ENCODE measurements at places on chromosomes 3 and 15.

GRCh38 chr3:67781218-67781617, 126.8 kb upstream of the SUCLG2 start:
- no peak for DNase-seq

DNA sequence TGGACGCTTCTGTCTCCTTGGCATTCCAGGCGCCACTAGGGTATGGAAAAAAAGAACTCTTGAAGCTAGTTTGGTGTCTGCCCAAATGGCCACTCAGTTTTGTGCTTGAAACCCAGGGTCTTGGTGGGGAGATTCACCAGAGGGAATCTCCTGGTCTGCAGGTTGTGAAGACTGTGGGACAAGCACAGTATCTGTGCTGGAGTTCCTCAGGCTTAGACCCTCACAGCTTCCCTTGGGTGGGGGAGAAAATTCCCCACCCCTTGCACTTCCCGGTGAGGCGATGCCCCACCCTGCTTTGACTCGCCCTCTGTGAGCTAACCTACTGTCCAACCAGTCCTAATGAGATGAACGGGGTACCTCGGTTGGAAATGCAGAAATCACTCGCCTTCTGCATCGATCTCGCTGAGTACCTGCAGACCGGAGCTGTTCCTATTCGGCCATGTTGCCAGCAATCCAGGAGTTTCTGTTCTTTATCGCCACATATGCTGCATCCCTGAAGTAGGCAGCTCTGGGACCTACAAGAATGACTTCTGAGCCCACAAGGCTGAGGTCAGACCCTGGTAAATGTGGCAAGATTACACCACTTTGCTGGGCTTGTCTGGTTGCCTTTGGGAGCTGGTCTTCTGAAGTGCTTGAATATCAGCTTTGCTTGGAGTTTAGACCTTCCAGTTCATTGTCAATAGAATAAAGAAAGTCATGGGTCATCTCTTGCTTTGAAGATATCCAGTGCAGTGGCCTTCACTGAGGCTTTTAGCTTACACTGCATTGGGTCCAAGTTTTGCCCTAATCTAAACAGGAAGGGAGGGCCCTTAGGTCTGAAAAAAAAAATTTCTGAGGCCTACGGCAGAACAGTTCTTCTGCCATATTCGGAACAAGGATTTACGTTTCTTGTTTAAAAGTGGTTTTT, 51.0 kb downstream of the SLC2A2 start:
- no peak for DNase-seq

- no peak for DNase-seq
These were observed 30.9 kb upstream of the CLK3 start for GRCh38 chr15:74584779-74585178.

DNA sequence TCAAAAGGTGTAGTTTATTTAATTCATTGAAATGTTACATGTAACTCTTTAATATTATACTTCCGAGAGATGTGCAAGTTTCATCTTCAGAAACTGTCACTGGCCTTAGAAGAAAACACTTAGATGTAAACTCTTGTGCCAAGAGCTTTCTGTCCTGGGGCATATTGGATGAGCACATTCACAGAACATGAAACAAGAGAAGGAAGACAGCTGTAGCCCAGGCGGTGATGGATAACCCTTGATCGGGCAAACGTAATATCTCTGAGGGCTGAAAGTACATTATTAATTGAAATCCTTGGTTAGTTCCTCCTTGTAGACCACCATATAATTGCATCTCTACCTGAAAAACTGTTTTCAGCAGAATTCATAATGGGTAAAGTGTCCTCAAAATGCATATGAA, 67.4 kb downstream of the MECOM start:
- DNase-seq: peak; percentile 26

DNA sequence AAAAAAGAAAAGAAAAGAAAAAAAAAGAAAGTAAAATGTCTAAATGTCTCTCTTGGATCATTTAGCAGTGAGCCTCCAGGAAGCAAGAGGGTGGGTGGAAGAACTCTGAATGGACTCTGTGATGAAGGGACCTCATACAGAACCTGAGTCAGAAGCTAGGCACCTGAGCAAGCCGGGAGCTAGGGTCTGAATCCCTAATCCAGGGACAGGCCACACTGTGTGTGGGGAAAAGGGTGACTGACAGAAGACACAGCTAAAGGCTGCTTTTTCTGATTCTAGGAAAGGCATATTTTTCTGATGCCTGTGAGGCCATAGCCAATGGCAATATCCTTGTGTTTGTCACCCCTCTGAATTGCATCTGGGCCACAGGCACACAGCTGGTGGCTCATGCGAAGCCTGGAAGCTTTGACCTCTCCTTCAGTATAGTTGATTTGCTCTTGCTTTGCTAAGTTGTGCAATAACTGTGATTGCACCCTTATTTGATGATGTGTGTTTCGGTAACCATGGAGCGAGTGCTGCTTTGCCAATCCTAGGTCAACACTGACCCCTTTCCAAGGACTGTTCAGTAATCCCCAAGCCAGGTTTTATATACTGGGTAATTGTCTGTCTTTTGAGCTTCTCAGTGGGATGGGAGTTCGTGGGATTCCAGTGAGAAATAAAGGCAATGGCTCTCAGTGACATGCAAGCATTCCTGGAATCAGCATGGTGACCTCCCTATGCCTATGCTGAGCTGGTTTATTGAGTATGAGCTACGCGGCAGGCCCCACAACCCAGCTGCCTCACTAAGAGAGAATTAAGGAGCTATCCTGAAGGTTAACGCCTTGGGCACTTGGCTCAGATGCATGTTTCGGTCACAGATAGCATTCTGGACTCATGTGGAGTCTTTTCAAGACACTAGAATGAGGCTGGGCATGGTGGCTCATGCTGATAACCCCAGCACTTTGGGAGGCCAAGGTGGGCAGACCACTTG, 49.0 kb upstream of the OSBPL11 start:
- DNase-seq: no peak
